ENCODE measurements at places on chromosomes 6 and 20. TPM values are rescaled to one million over a fixed set of nuclear protein-coding genes. Genes with fewer than 3 reads are reported as not detected.

DNA sequence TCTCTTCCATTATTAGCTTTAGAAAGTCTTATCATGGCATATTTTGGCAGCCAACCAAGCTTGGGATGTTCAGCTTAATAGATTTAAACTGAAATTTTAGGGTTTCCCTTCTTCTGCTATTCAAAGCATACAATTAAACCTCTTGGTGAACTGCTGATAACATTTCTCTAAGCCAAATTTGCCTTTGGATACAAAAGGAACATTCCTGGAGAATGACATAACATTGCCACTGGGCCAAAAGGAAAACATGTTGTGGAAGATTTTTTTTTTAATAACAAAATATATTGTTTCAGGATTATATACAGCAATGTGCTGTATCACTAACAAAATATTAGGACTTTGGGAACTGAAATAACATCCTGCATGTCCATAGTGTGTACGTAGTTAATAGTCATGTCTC, 215.1 kb upstream of the TBX18 start:
- no peak for ATAC-seq

GRCh38 chr20:52596256-52596655, 375.9 kb upstream of the TSHZ2 start:
- no peak for ATAC-seq

- no peak for ATAC-seq
These were observed 681 bp downstream of the DIDO1 start for GRCh38 chr20:62925420-62926228.

SEL1L2 gene
- not detected for total RNA-seq

- ATAC-seq, result no peak
These were observed 61.4 kb downstream of the PHF20 start for GRCh38 chr20:35833241-35833640.

DNA sequence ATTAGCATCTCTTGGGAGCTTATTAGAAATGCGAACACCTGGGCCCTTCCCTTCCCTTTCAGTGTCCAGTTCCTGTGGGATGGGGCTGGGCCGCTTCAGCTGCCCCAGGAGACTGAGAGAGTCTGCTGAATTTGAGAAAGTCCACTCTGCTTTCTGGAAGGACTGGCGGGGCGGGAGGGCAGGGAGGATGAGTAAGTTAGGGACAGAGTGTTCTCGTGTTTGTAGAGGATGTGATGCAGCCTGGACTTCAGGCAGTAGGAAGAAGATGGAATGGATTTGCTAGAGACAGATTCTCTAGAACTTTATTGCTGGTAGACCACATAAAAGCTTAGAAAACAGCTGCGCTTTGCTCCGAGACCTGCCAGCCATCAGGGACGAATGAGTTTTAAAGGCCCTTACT, 1.1 kb upstream of the TULP4 start:
- peak; percentile 48 for ATAC-seq

- ATAC-seq, result peak; percentile 15
These were observed 49.3 kb upstream of the MYL9 start for GRCh38 chr20:36491901-36492617.

DNA sequence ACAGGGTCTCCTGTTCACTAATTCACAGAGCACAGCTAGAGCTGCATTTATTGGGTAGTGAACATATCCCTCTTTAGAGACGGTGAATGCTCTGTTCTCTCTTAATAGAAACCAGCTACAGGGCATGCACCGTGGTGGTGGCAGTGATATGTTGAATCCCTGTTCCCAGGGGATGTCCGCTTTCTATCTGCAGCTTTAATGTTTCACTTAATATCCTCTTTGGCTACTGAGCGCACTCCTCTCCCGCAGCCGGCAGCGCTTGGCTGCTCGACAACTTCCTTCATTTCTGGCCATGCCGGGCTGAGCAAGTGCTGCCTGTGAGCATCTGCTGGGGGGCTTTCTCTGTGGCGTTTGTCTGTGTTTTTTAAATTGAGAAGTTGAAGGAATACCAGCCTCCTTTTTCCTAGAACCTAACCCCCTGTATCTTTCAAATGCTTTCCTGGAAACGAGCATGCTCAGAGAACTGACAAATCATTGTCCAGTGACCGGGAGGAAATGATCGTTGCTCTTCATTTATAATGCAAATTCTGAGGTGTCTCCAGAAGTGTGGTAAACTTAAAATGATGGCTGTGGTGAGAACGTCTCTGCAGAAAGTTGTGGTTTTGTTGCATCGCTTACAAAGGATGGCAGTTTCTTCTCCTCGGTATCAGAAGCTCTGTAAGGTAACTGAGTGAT, 297.9 kb downstream of the UTRN start:
- peak; percentile 31 for ATAC-seq

GRCh38 chr6:136646377-136646776, 96.2 kb upstream of the MAP7 start:
- ATAC-seq, result peak; percentile 40

FAM83D gene
- total RNA-seq, result 62.7 TPM

GRCh38 chr6:142458836-142459235, 157.0 kb downstream of the ADGRG6 start:
- ATAC-seq, result no peak

GRCh38 chr20:59571151-59571550, 33.2 kb upstream of the PHACTR3 start:
- no peak for ATAC-seq

DNA sequence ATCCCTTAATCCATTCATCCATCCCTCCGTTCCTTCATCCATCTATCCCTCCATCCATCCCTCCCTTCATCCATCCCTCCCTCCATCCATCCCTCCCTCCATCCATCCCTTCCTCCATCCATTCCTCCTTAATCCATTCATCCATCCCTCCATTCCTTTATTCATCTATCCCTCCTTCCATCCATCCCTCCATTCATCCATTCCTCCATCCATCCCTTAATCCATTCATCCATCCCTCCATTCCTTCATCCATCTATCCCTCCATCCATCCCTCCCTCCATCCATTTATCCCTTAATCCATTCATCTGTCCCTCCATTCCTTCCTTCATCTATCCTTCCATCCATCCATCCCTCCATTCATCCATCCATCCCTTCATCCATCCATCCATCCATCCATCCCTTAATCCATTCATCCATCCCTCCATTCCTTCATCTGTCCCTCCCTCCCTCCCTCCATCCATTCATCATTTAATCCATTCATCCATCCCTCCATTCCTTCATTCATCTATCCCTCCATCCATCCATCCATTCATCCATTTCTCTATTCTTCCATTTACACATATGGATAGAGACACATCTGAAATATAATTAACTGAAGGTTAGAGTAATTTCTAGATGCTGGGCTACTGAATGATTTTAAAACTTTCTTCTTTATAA, 100.9 kb downstream of the TSHZ2 start:
- no peak for ATAC-seq

- ATAC-seq, result peak; percentile 93
These were observed 67.8 kb upstream of the RALGAPA2 start for GRCh38 chr20:20780127-20780824.

SLC35D3 gene
- not detected for total RNA-seq

DNA sequence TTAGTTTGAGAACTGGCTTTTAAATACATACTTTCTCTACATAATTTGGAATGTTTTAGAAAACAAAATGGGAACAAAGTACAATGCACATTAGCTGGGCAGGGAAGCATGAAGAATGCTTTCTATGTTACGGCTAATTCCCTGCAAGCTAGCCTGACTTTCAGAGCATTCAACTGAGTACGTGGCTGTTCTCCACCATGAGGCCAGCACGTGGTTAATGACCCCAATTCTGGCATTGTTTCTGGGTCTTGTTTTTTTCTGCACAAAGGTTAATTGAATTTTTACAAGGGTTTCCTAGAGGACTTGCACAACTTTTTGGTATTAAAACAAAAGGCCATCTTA, 208.6 kb upstream of the AGPAT4 start:
- no peak for ATAC-seq

GRCh38 chr6:69220375-69220774, 576.4 kb downstream of the LMBRD1 start:
- ATAC-seq, result no peak

DNA sequence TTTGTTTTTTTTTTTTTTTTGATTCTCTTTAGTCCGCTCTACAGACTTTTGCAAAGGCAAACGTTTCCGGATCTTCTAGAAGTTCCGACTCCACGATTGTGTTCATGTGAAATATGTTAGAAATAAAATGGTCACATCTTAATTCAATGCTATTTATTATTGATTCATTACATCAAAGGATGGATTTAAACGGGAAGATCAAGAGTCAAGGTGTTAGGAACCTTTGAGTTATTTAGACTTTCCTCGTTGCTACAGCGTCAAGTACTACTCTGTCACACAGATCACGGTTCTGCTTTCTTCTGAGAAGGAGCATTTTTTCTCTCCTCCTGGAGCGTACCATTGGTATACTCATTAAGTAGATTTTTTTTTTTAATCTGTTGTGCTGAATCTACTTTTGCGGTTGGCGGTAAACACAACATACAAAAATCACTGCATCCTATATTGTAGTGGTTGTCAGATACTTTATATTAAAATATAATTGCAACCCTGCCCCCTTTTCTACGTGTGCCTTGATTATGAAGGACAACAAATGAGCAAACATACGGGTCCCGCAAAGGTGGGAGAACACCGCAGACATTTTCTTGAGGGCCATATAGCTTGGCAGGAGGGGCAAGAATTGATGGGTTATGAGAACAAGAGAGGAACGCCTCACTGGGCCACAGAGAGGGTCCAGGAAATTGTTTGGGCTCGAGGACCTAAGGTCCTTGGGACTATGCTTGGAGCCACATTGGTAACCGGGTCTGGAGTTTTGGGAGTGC, 17.5 kb downstream of the HMGN4 start:
- no peak for ATAC-seq

PDE10A gene
- 2.5 TPM for total RNA-seq

DNA sequence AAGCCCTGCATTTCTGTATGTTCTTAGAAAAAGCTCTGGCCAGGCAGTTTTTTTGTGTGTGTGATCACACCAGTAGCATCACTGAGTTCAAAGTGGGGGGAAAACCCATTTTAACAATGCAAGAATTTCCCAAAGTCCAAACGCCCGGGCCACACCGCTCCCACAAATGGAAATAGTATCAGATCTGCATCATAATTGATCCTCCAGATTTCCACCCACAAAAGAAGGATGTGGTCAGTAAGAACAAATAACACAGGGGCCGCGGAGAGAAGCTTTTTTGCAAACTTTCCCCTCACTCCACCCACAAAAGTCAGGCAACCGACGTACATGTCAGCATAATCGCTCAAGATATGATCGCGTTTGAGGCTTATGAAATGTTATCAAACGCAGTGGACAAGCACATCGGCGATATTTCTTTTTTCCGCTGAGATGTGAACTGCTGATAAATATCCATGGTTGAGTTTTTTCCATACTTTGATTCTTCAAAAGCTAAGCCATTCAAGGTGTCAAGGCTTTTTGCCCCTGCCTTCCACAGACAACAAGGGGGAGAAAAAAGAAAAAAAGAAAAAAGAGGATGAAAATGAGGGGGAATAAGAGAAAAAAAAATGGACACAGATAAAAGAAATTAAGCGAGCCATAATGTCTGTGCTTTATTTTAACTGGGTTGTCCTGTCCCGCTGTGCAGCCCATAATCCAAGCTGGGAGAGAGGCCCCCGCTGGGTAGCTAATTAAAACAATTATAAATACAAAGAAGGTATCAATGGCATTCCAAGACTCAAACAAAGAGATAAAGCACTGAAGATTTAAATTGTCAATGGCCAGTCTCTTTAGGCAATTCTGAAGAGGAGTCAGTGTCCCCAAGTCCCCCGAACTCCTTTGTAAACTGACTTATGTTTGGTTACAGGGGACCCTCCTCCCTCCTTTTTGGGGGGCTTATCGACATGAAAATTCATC, 143.5 kb downstream of the ZFP64 start:
- ATAC-seq, result no peak
